ENCODE measurements at places on chromosomes 7 and 10. TPM values are rescaled to one million over a fixed set of nuclear protein-coding genes. Genes with fewer than 3 reads are reported as not detected.

DNA sequence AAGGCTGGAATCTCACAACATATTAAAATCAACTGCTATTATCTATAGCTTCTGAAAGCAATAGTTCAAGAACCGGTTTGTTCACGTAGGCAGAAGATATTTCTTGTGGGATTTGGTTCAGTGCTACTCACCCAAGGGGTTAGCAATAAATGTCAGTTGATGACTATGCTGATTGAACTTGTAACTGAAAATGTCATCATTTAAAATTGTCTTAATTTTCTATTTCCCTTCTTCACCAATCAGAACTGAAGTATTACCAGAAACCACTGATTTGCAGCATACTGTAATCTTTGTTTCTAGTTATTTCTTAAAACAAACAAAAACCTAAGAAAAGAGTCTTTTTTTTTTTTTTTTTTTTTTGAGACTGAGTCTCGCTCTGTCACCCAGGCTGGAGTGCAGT lies 46.1 kb downstream of the CPEB3 start:
- DNase-seq = no peak

DNA sequence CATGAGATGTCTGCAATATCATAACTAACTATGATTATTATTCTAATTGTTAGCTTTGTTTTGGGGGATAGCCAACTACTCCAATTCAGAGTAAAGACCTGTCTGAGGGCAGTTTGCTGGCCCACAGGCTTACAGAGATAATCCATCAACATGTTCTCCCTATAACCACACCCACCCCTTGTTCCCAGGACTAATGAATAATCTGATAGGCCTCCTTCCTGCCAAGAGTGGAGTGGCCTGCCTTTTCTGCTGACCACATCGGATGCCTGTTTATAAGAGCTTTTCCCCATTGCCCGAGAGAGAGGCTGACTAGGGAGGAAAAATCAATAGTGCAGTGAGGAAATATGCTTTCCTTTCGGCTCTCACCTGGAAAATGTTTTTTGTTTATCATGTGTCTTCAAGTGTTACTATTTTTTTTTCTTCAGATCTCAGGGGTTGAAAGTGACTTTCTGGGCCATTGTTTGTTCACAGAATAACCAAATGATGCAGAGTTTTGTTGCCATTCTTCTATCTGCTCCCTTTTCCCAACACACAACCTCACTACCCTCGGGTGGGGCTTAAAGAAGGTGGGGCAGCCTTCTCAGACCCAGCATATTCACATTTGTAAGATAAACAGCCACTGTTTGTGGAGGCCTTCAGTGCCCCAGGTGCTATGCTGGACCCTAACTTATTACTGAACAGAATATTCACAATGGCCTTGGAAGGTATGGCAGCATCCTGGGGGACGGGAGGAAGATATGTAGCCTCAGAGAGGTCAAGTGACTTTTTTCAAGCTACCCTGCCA lies 38.4 kb downstream of the PLPP4 start:
- no peak for DNase-seq

- DNase-seq = peak; percentile 88
Measured at GRCh38 chr10:133378251-133379096, 588 bp upstream of the PAOX start.

The ITGA8 gene
- total RNA-seq = 0.20 TPM

The SH3PXD2A gene
- 43.5 TPM for total RNA-seq
